ENCODE measurements at places on chromosomes 6 and 20. TPM values are rescaled to one million over a fixed set of nuclear protein-coding genes. Genes with fewer than 3 reads are reported as not detected.
A peak's percentile ranks its signal among the peaks of the same experiment; 100 is the strongest.

The PSORS1C1 gene
- total RNA-seq = not detected

The PGC gene
- not detected for total RNA-seq

The NFS1 gene
- total RNA-seq = 43.3 TPM

The PDE7B gene
- total RNA-seq = 1.00 TPM

The C20orf202 gene
- total RNA-seq = not detected

The BPIFB4 gene
- total RNA-seq = not detected

The SPATS1 gene
- total RNA-seq = not detected

The NELFE gene
- 71.5 TPM for total RNA-seq

DNA sequence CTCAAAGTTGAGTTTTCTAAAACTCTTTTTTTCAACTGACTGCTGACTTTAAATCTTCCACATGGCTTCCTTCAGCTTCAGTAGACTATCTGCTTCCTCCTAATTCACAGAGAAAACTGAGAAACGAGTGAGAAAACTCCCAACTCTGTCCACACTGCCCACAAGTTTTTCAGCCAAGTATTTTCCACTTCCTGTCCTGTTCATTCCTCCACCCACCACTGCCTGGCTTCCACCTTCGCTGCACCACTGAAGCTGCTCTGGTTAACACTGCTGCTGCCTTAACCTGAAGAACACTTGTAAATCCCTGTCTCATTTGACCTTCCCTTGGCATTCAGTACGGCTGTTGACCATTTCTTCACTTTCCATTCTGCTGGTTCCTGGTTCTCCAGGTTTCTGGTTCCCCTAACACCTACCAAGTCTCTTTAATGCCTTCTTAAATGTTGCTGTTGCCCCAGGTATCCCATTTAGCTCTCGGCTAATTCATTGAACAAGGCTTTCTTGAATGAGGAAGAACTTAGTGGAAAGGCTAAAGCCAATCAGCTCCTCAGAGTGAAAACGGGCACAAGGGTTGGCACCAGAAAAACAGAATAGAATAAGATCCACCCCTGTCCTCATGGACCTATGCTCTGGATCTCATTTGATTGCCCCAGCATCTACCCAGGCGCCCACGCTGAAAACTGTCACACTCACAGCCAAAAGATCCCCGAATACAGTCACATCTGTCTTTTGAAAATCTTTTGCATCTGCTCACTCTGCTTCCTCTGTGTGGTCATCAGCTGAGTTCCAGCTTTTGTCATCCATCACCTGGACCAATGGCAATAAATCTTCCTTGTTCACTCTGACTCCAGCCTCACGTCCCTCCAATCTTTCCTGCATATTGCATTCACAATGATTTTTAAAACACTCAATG lies 104.4 kb upstream of the TAB2 start:
- peak; percentile 60 for DNase-seq

- no peak for DNase-seq
These were observed 208.1 kb downstream of the OGFRL1 start for GRCh38 chr6:71496722-71497033.

DNA sequence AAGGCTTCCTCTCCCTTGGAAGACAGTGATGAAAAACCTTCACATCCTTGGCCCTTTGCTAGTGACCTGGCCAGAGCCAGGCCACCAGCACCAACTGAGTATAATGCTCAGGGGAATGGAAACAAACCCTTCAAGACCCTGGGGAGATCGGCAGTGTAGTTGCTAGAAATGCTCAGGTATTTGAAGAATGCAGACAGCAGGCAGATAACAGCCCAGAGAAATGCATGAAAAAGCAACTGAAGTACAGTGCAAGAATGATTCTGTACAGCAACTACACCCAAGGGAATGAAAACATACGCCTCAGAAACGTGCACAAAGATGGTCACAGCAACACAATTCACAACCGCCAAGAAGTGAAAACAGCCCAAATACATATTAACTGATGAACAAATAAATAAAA lies 41.1 kb downstream of the PPP1R3G start:
- no peak for DNase-seq

- DNase-seq = no peak
These were observed 142.3 kb downstream of the UNC5CL start for GRCh38 chr6:40896696-40897095.

GRCh38 chr20:10171864-10172751 lies 46.5 kb upstream of the SNAP25 start:
- peak; percentile 67 for DNase-seq

GRCh38 chr20:10218536-10219451 lies at the start of gene SNAP25:
Gene SNAP25, plus strand, starts transcription at chr20:10218830. Its CDS starts 56,662 bp downstream, at chr20:10275492.
- peak; percentile 69 for DNase-seq

DNA sequence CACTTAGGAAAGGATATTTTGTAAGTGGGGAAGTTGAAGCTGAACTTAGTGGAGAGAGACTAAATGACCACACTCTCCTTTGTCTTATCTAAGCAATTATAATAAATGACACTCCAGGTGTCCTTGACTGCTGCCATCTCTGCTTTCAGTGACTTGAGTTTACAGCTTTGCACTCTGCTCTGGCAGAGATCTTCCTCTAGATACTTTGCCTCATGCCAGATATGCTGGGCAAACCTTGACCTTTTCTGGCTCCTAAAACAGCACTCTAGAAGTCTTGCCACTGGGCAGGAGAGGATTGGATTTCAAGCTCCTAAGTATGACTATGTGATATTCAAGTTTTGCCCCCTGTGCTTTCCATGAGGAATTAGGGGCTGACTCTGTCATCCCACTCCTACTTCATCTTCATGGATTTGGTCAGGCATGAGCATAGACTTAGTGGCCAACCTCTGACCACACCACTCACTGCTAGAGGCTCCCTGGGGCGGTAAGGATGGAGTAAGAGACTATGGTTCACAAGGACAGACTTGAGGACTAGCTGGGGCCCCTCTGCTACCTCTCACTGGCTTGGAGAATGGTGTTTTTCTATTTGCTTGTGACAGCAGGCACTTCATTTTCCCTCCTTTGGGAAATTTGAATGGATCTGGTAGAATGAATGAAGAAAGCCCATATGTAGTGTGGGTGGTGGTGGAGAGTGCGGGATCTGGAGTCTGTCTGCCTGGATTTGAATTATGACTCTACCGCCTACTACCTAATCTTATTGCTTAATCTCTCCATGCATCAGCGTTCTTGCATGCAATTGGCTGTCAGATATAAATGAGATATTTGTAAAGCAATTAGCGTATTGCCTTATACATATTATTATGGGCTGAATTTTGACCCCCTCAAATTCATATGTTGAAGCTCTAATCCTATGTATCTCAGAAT lies 191.4 kb downstream of the REV3L start:
- no peak for DNase-seq

DNA sequence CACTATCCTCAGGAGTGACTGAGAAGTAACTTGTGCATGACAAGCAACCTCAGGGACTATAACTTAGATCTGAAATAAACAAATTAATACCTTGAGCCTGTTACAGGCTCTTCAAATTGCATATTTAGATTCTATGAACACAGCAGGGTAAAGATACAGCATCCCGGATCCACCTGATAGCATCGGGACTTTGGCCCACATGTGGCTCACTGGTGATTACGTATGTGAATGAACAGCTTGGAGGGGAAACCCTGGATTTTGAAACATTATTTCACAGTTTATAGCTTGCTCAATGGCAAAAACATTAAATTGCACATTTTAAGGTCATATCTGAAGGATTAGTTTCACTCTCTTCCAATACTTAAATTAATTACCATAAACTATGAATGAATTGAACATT lies 133.2 kb downstream of the KHDRBS2 start:
- DNase-seq = no peak

GRCh38 chr6:132596201-132596600 lies 6.7 kb upstream of the TAAR5 start:
- DNase-seq = no peak

GRCh38 chr6:104653781-104654180 lies 205.9 kb downstream of the HACE1 start:
- no peak for DNase-seq

DNA sequence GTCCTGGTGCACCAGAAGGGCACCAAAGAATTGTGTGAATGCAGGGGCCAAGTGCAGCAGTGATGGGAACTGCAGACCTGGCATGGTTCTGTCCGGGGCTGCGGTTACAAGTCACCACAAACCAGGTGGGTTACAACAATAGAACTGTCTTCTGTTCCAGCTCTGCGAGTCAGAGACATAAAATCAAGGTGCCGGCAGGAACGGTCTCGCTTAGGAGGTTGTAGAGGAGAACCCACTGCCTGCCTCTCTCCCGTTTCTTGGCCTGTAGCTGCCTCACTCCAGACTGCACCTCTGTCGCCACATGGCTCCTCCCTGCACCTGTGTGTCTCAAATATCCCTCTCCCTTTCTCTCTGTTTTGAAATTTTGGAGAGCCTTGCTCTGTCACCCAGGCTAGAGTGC lies 143.3 kb downstream of the TAF4 start:
- no peak for DNase-seq

GRCh38 chr20:36063916-36064657 lies 90.5 kb upstream of the EPB41L1 start:
- no peak for DNase-seq

DNA sequence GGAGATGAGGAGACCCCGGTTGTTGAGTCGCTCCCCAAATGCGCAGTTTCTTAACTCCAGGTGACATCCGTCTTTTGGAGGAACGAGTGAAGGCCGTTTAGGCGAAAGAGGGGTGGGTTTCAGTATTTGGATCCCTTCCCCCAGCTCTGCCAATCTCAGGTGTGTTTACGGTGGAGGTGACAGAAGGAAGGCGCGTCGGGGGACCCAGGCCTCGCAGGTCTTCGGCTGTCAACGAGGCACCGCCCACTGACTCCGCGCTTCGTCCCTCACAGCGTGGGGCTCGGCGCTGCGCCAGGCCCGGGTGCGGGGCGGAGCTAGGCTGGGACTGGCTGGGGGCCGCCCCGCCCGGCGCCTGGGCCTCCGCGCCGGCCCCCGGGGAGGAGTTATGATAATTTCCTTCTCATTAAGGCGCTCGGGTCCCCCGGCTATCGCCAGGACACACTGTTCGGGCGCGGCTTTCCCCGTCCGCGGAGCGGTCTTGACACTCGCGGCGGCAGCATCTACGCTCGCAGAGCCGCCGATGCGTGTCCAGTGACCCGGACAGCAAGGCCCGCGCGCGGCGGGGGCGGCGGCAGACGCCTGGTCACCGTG lies at the start of gene TFAP2C:
Gene TFAP2C, plus strand, starts transcription at position 434 of the 591 bp plus-strand sequence. CDS start 239 bp downstream, outside the sequence.
- peak; percentile 59 for DNase-seq

- DNase-seq = no peak
These were observed 51.0 kb downstream of the SSR1 start for GRCh38 chr6:7261852-7262461.

DNA sequence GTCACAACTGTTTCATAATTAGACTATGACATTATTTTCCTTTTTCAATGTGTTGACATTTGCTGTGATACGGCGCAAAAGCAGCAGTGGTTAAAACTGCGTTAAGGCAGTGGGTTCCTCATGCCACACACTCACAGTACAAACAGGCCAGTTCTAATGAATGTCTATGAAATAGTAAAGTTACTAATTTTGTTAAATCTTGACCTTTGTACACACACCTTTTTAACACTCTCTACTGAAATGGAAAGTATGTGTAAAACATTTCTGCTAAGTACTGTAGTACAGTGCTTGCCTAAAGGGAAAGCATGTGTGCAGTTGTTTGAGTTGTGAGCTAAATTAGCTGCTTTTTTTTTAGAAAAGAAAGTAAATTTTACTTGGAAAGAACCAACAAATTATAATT lies 60.3 kb downstream of the CDS2 start:
- DNase-seq = no peak

- DNase-seq = no peak
These were observed 559.5 kb downstream of the UTRN start for GRCh38 chr6:144844596-144844995.

GRCh38 chr20:62837790-62838127 lies 20.9 kb downstream of the COL9A3 start:
- no peak for DNase-seq

DNA sequence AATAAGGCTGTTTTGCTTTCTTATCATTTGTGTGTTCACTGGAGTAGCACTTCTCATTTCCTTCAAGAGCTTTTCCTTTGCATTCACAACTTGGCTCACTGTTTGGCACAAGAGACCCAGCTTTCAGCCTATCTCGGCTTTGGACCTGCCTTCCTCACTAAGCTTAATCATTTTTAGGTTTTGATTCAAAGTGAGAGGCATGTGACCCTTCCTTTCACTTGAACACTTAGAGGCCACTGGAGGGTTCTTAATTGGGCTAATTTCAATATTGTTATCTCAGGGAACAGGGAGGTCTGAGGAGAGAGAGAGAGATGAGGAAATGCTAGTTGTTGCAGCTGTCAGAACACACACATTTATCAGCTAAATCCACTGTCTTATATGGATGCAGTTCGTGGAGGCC lies 82.9 kb upstream of the SCAF8 start:
- DNase-seq = no peak

DNA sequence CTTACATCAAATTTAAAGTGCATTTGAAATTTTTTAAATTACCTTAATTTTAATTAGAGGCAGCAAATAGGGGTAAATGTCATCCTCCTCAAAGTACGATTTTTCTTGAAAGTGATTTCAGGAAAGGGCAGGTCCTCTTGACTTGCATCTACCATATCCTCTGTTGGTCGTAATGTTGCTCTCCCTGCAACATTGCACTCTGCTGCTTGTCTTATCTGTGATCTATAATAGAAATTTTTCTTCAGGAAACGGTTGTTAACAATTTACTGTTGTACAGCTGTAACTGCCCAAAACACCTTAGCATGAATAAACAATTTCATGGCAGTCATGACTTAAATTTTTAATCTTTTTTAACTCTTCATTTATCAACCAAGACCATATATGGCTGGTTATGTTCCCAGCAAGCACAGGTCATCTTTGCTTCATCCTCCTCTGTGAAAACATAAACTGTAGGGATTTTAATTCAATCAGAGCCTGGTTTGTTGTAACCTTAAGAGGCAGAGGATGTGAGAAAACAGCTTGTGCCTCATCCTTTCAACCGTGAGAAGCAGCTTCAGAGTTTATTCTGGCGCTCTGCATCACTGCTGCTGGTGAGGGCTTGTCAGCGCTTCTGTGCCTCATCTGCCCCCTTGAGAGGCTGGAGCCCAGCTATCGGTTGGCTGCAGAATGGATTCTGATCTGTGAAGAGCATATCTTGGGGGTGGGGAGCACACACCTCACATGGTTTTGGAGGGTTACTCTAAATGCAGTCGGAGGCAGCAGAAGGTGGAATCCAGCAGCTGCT lies 56.0 kb downstream of the CTNNBL1 start:
- no peak for DNase-seq

DNA sequence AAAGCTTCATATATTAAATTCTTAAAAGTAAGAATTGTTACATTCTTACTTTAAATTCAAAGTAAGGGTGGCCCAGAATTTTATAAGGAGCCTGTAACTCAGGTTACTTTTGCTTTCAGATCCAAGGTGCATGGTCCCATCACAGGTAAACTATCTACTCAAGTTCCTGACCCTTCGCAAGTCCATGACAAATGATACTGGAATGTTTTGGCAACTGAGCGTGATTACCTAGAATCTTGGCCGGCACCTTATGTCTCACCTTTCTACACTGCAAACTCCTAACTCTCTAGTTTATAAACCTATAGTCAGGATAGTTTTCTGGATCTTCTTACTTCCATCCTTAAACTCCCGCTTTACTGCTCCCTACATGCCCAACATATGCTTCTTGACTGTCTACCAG lies 67.9 kb upstream of the HMGN3 start:
- DNase-seq = no peak
